ENCODE measurements at places on chromosomes 13 and 19.
A peak's percentile ranks its signal among the peaks of the same experiment; 100 is the strongest.

GRCh38 chr13:29595380-29596063, at the start of gene SLC7A1:
Gene SLC7A1 (minus strand): TSS chr13:29595688. CDS start chr13:29536188, 59,500 bp downstream.
- no peak for DNase-seq

- DNase-seq, result no peak
Measured at GRCh38 chr19:33063356-33063752, 1.3 kb downstream of the RHPN2 start.

DNA sequence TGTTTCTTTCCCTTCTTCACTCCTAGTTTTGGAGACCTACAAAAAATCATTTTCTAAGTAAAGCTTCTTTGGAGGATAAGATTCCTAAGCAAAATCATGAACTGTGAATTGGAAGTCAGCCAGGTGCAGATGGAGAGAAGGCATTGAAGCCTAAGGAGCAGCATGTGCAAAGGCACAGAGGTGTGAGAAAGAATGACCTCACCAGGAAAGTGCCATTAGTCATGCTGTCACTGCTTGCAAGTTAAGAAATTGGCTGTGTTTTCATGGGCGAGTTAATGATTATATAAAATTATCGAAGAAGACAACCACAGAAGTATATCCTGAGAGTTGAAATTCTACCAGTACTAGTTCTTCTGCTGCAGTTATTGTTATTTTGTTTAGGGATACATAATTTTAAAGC, 80.3 kb upstream of the KLHL1 start:
- no peak for DNase-seq

DNA sequence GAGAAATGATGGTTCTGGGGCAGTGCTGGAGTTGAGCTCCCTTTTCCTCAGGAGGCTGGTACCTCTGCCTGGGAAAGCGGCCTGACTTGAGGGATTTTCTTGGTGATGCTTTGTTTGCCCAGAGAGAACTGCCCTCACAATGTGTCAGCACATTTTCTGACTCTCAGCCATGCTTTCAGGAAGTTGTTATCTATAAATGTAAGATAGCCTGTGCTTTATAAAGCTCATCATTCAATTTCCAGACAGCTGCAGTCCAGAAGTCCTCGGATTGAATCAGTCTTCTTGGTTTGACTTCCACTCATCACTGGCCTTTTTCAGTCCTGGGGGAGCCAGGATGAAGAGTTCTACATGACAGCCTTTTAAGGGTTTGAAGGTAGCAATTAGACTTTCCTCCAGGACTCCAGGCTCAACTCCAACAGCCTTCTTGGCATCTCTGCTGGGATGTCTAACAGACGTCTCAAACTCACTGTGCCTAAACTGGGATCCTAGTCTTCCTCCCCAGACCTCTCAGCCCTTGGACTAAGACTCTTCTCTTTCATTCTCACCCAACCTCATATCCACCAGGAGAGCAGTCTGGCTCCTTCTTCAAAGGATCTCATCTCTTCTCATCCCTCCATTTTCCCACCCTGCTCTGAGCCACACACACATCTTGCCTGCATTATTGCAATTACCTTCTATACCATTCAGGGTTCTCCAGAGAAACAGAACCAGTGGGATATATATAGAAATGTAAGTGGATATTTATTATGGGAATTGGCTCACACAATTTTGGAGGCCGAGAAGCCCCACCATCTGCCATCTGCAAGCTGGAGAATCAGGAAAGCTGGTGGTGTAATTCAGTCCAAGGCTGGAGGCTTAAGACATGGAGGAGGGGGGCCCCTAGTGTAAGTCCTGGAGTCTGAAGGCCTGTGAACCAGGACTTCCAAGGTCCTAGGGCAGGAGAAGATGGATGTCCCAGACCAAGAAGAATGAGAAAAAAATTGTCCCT, 13.1 kb downstream of the ERICH6B start:
- no peak for DNase-seq

- peak; percentile 46 for DNase-seq
Measured at GRCh38 chr13:75480671-75481175, 1.2 kb downstream of the TBC1D4 start.

- peak; percentile 28 for DNase-seq
Measured at GRCh38 chr19:39845584-39845932, 621 bp downstream of the FBL start.

GRCh38 chr19:12665671-12666264, 774 bp downstream of the MAN2B1 start:
- no peak for DNase-seq

DNA sequence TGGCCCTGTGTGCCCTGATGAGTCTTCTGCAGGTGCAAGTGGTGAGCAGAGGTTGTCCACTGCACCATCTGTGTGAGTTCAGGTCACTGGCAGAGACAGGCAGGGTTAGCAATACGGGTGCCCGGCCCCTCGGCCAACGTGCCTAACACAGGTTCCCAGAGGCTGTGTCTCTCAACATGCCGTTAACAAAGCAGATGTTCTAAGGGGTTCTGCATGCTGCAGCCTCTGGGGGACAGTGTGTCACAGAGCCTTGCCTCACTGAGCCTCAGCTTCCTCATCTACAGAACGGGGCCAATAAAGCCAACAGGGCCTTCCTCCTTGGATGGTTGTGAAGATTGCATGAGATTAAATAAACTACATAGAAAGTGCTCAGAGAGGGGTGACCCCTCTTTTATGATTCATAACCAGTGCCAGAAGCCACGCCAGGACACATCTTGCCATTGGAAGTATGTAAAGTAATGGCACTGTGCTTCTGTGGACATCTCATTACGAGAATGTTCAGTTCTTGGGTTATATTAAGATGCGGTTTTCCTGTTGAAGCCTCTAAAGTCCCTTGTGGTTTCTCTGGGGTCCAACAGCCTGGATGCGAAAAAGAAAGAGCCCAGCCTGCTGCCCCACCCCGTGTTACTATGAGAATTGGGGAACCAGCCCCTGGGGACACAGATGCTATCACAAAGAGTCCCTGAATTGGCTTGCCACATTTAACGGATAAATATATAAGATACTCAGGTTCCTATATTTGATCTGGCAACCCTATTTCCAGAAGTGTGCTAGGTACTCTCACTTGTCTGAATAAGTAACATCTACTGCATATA, 11.2 kb upstream of the ARHGEF18 start:
- no peak for DNase-seq

- DNase-seq, result no peak
Measured at GRCh38 chr13:32407854-32408253, 20.1 kb downstream of the N4BP2L1 start.

DNA sequence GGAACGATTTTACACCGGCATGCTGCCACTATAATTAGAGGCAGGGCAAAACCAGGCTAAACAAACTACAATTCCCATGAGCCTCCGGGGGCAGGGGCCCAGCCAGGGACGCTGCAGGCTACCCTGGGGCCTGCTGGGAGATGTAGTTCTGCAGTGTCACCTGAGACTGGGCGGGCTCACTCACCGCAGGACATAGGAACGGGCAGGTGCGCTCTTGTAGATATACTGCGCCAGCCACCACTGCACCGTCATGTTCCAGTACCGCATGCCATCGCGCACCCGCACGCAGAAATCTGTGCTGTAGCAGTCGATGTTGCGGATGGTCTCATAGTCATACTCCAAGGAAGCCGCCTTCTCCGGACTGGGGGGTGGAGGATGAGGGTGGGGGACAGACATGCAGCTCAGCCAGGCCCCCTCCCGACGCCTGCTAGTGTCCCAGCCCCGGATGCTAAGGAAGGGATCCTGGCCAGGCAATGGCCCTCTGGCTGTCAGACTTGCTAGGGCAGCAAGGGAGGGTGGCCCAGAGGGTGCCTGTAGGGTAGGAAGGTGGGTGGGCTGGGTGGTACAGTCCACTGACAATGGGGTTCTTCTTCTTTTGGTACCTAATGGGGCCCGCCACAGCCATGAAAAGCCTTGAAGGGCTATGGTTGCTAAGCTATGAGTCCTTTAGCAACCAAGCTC, 5.8 kb upstream of the TMC4 start:
- no peak for DNase-seq

- DNase-seq, result no peak
Measured at GRCh38 chr19:3699741-3700241, 477 bp downstream of the PIP5K1C start.

DNA sequence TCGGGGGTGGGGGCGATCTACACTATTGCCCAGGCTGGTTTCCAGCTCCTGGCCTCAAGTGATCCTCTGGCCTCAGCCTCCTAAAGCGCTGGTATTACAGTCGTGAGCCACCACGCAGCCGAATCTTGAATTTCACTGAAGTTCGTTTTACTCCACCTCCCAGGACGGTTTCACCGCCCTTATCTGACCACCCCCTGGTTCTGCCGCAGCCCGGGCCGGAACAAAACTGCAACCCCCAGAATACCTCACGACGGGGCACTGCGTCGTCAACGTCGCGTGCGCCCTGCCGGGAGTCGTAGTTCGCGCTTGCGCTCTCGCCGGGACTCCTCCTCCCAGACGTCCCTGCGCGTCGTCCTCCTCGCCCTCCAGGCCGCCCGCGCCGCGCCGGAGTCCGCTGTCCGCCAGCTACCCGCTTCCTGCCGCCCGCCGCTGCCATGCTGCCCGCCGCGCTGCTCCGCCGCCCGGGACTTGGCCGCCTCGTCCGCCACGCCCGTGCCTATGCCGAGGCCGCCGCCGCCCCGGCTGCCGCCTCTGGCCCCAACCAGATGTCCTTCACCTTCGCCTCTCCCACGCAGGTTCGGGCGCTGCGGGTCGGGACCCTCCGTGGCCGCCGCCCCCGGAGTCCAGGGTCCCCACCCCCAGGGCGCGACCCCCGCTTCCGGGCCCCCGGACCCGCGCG, at the start of gene ATP5F1D:
Gene ATP5F1D, plus strand, starts transcription at position 335 of the 679 bp plus-strand sequence. Its CDS starts 100 bp downstream, at position 435.
- peak; percentile 95 for DNase-seq

- no peak for DNase-seq
Measured at GRCh38 chr19:5718579-5719273, 1.2 kb downstream of the LONP1 start.

GRCh38 chr19:32254509-32254890, 90.9 kb upstream of the ZNF507 start:
- no peak for DNase-seq

- DNase-seq, result no peak
Measured at GRCh38 chr13:51412431-51412830, 40.4 kb downstream of the INTS6 start.

DNA sequence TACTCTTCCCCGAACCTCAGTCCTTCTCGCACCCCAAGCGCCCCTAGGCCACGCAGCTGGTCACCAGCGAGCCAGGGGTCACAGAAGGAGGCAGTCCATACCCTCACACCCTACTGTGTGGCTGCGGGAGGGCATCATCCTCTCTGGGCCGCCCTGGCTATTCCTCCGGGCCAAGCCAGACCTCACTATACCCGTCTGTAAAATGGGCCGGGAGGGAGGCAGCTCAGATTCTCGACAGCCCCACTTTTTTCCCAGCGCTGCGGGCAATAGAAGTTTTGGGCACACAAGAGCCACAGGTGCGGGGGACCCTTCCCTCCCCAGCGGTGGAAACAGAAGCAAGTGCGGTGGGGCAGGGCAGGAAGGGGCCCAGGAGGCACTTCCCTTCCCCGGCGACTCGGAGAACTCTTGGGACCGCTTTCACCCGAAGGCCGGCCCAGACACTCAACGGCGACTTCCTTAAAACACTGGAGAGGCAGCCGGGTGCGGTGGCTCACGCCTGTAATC, 5.6 kb upstream of the ARRDC2 start:
- DNase-seq, result no peak

DNA sequence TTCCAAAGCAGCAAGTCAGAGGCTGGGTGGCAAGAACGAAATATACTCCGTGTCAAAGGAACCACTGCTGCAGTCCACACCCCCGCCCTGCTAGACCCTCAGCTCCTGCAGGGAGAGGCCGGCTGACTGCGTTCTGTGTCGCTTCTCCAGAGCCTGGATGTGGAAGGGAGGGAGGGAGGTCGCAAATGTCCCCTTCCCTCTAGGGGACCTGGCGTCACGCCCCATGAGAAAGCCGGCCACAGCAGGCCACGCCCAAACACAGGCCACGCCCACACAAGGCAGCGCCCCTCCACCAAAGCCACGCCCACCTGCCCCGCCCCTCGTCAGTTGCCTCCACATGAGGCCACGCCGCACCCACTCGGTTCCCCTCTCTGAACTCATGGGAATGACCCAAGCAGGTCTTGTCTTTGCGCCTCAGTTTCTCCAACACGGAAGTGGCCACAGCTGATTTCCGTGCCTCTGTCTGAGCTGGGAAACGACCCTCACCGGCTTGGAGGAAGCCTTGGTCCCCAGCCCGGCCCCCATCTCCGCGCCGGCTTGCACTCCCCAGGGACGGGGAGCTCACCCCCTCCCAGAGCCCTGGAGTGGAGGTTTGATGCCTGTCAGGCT, 38.4 kb upstream of the TCF3 start:
- DNase-seq, result no peak

DNA sequence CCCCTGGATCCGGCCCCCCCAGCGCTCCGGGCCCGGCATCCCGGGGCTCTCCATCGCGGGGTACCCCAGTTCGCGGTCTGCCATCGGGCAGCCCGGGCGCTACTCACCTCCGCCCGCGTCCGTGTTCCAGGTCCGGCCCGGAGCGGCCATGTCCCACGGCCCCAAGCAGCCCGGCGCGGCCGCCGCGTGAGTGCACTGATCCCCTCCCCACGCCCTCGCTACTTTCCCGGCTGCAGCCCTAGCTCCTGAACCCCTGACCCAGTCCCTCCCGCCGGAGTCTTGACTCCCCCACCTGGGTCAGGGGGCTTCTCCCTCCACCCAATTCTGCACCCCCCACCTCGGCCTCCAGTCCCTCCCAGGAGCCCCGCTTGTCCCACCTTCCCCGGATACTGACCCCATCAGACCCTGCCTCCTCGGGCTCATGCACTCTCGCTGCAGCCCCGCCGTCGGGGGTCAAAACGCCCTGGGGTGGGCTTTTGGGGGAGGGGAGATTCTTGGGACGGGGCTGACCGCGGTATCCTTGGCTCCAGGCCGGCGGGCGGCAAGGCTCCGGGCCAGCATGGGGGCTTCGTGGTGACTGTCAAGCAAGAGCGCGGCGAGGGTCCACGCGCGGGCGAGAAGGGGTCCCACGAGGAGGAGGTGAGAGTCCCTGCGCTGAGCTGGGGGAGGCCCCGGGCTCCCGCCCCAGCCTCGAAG, 566 bp downstream of the HMG20B start:
- DNase-seq, result peak; percentile 17

- peak; percentile 21 for DNase-seq
Measured at GRCh38 chr19:41928221-41928683, at the start of gene ERFL. Gene ERFL (minus strand): TSS chr19:41928449. CDS start chr19:41912919, 15,530 bp downstream.

DNA sequence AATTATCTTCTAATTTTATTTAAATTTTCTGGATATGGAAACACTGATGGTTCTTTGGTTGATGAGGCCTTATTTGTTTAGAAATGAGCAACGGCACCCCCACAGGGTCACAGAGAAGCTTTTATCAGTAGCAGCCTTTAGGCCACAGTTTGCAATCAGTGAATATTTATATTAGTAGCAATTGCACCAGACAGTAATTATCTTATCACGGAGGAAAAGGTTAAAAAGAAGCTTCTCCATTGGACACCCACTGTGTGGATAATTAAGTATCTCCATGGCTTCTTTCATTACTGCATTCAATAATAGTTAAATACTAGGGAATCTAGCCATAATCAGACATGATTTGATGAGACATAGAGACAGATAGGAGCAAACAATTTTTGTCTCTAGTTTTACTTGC, 2099.2 kb upstream of the PCDH20 start:
- DNase-seq, result no peak

- DNase-seq, result peak; percentile 66
Measured at GRCh38 chr19:18437491-18438330, at the start of gene ISYNA1. Gene ISYNA1 (minus strand): TSS chr19:18438133. CDS start chr19:18437979, 154 bp downstream.

- no peak for DNase-seq
Measured at GRCh38 chr19:50792272-50793250, 2.3 kb downstream of the ACP4 start.

- DNase-seq, result no peak
Measured at GRCh38 chr13:61765181-61765742, 349.6 kb upstream of the PCDH20 start.

- DNase-seq, result no peak
Measured at GRCh38 chr19:23855676-23856075, 59.0 kb upstream of the ZNF726 start.

Data from dermis microvascular lymphatic vessel endothelial cell (primary cell).